ENCODE measurements at places on chromosomes 13 and 19.

- no peak for DNase-seq
These were observed 5.7 kb upstream of the ZNF792 start for GRCh38 chr19:34969721-34970120.

GRCh38 chr13:39967199-39967959, 311.9 kb downstream of the COG6 start:
- no peak for DNase-seq

GRCh38 chr13:106595625-106596024, 27.7 kb upstream of the ARGLU1 start:
- DNase-seq: no peak

DNA sequence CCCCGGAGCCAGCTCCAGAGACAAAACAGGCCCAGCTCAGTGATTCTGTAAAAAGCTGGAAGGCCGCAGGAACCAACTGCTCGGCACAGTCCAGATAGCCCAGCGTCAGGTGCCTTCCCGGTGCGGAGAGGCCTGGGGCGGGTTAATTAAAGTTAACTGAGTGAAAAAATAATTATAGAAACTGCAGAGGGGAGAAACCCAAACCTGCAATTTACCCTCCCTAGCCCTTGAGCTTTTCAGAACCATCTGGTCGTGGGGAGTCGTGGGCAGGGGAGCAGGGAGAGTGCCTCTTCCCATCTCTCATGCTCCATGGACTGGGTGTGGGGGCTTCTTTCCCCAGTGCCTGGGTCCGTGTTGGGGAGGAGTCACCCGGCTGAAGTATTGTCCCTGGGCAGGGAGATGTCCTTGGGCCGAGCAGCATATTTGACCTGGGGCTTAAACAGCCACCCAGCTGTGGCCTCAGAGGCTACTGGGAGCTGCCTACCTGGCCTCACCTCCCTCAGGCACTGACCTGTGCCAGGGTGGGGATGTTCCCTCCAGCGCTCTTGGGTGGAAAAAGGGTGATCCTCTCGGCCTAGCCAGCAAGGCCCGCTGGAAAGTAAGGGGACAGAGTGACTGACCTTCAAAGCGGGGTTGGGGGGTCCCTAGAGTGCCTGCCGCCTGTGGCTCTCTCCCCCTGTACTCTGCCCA, 65.9 kb downstream of the CHST8 start:
- DNase-seq: no peak

DNA sequence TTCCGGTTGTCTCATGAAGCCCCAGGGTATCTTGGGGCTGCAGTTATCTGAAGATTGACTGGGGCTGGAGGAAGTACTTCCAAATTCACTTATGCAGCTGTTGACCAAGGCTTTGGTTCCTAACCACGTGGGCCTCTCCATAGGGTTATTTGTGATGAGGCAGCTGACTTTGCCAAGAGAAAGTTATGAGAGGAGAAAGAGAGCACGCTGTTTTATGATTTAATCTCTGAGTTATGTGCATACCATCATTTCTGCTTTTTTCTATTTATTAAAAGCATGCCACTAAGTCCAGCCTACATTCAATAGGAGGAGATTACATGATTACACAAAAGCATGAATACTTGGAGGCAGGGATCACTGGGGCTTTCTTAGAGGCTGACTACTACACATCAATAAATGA, 215.5 kb downstream of the NHLRC3 start:
- no peak for DNase-seq

All from activated T-cell treated with anti-CD3 and anti-CD28 coated beads for 24 hours (primary cell).